ENCODE measurements at places on chromosomes 4 and X.

- peak; percentile 0 for DNase-seq
Measured at GRCh38 chrX:102345916-102346315, 93.9 kb downstream of the NXF2B start.

- DNase-seq = no peak
Measured at GRCh38 chr4:16627999-16628398, 270.4 kb downstream of the LDB2 start.

- peak; percentile 24 for DNase-seq
Measured at GRCh38 chrX:15430076-15430475, 45.9 kb upstream of the VEGFD start.

- DNase-seq = no peak
Measured at GRCh38 chr4:126470862-126471261, 1156.1 kb downstream of the FAT4 start.

DNA sequence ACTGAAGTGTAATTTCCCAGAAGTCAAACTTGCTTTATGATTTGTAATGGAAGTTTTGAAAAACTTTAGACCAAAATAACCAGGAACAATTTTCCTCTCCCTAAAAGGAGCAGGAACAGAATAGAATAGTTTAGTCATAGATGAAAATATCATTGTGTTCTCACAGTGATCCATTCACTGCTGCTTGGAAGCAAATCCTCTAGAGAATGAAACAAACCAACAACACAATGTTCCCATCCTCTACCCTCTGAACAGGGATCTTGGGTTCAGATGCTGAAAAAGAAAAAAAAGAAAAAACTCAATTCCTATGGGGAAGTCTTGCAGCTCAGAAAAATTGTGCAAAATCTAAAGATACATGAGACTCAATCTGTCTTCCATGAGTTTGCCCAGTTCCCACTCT is 12.2 kb downstream of the DSPP start:
- no peak for DNase-seq

GRCh38 chr4:120431180-120431579 is 364.5 kb upstream of the MAD2L1 start:
- no peak for DNase-seq

GRCh38 chr4:38630519-38630918 is 33.5 kb upstream of the KLF3 start:
- no peak for DNase-seq

DNA sequence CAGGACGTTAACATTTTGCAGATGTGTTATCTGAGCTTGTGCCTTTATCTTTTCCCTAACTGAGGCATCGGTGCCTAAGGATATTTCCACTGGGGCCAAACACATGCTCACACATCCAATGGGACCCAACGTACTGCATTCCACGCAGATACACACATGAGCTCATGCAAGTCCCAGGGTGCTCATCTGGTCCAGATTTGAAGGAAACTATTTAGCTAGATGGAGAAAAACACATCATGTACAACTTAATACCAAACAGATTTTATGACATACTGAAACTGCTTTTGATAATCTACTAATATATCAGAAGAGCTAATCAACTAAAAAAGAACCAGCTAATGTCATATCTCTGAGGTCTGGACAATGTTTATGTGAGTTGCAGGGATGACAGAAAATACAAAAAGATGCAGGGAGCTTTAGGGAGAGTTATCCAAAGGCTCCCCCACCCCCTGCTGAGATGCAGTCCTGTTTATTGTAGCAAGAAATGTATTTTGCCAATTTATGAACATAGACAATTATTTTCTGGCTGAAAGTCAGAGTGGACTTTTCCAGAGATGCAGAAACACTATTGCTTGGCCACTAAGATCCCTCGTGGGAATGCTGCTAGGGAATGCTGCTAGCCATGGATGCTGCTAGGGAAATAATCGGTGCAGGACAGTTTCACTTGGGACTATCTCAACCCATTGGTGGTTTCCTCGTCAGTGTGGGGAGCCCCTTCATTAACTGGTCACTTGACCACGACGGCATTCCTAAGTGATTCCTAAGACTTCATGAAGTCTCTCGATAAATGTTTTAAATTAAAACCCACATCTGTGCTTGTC is 172.8 kb downstream of the SMIM20 start:
- DNase-seq = no peak

DNA sequence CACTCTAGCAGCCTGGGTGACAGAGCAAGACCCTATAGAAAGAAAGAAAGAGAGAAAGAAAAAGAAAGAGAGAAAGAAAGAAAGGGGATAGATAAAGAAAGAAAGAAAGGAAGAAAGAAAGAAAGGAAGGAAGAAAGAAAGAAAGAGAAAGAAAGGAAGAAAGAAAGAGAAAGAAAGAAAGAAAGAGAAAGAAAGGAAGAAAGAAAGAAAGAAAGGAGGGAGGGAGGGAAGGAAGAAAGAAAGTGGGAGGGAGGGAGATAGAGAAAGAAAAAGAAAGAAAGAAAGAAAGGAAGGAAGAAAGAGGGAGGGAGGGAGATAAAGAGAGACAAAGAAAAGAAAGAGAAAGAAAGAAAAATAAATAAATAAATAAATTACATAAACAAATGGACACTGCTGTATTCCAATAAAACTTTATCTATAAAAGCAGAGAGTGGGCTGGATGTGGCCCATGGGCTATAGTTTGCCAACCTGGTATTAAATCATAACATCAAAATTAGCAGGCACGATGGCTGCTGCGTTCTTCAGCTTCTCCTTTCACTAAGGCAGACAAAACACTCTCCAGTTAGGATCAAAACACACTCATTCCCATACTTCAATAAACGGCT is 165.0 kb downstream of the ZNF674 start:
- no peak for DNase-seq

DNA sequence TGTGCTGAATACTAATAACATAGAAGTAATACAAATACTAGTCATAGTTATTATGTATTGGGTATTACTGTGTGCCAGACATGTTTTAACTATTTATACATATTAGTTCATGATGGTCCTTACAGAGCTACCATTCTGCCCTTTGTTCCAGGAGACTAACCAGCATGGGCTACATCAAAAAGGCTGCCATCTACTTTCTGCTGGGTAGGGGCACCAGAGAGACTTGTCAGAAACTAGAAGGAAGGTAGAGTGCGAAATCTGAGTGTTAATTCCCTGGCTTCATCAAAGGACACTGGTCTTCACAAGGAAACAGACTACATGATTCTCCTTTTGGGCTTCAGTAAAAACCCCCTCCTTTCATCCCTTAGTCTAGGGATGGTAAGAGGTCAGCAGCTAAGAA is 347.8 kb downstream of the GBA3 start:
- no peak for DNase-seq

DNA sequence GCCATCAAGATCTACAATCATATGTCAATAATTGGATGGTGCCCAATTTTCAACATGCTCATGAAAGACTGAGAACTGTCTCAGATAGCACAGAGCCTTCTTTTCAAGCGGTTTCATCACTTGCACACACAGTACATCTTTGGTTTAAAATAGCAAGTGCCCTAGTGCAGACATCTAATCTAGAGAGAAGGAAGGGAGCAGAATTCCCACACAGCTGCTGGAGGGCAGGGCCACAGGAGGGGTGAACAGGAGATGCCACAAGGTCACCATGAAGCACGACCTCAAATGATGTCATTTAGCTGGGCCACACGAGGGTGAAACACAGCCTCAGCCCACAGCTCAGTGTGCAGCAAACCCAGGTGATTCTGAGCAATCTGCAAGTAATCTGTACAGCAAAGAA is 24.3 kb downstream of the LEF1 start:
- no peak for DNase-seq

DNA sequence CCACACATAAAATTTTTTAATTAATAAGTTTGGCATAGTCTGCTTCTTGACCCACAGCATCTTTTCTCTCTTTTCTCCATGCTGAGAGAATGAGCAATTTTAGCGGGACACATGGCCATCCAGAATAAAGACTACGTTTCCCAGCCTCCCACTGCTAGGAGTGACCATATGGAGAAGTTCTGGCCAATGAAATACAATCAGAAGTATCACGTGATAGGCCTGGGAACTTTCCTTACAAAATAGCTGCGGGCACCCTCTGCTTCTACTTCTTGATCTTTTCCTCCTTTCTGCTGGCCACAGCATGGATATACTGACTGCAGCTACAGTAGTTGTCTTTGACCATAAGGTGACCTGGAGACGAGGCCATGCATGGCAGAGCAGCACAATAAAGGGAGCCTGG is 348.0 kb downstream of the BCOR start:
- peak; percentile 56 for DNase-seq

- DNase-seq = no peak
Measured at GRCh38 chr4:3252831-3253641, 4.1 kb downstream of the MSANTD1 start.

DNA sequence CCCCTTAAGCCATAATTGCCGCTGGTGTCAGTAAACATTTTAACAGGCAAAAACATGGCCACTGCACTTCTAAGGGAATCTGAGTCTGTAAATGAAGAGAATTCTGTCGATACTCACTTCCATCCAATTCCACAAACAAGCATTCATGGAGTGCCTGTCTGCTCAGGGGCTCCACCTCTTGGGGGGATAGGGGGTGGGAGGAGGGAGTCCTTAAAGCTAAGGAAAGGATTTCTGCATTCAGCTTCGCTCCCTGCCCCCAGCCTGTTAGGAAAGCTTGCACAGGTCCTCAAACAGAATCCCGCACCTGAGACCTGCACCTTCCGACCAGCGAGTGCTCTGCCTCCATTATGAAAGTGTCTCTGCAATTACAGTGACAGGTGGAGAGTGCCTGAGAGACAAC is 130.2 kb upstream of the KIT start:
- no peak for DNase-seq

GRCh38 chr4:40548256-40548655 is 81.4 kb downstream of the RBM47 start:
- no peak for DNase-seq

- no peak for DNase-seq
Measured at GRCh38 chr4:79198951-79199587, 126.8 kb downstream of the NAA11 start.

- DNase-seq = no peak
Measured at GRCh38 chr4:77263247-77263646, 106.2 kb downstream of the CCNG2 start.

Measured in inflammatory macrophage treated with lipopolysaccharide for 1 hour (primary cell).